ENCODE measurements at places on chromosomes 6 and 20.
A peak's percentile ranks its signal among the peaks of the same experiment; 100 is the strongest.

GRCh38 chr6:54877713-54878317 lies 31.2 kb downstream of the FAM83B start:
- no peak for DNase-seq

- DNase-seq: no peak
Measured at GRCh38 chr6:84902354-84902928, 138.0 kb upstream of the TBX18 start.

GRCh38 chr6:43768983-43769525 lies 957 bp upstream of the VEGFA start:
- peak; percentile 60 for DNase-seq

GRCh38 chr6:106844930-106845329 lies 129.6 kb downstream of the CD24 start:
- DNase-seq: no peak

- DNase-seq: no peak
Measured at GRCh38 chr6:6659600-6660327, 71.2 kb downstream of the LY86 start.

DNA sequence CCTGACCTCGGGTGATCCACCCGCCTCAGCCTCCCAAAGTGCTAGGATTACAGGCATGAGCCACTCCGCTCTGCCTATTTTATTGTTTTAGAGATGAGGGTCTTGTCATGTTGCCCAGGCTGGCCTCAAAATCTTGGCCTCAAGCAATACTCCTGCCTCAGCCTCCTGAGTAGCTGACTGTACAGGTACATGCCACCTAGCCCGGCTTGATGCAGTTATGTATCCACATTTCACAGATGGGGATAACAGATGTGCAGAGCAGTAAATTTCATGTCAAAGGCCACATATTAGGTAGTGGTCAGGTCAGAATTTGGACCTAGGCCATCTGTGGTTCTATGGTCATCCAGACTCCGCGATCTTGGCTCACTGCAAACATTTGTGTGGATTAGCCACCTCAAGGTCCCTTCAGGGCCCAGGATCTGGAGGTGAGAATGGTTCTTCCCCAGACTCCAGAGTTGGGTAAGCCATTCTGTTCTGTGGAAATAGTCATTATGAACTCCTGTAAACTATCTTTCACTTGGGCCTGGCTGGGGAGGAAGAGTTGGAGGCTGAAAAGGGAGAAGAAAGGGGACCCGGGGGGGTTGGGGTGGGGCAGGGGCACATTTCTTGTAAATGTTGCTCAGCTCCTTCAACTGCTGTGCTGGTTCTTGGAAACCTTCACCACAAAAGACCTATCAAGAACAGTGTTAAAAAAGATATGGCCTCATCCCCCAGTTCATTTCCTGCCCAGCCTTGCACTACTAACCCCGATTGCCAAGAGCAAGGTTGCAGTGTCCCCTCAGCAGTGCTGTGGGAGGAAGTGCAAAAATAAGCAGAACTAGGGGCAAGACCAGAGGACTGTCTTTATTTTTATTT lies 13.0 kb downstream of the PIM1 start:
- DNase-seq: no peak

DNA sequence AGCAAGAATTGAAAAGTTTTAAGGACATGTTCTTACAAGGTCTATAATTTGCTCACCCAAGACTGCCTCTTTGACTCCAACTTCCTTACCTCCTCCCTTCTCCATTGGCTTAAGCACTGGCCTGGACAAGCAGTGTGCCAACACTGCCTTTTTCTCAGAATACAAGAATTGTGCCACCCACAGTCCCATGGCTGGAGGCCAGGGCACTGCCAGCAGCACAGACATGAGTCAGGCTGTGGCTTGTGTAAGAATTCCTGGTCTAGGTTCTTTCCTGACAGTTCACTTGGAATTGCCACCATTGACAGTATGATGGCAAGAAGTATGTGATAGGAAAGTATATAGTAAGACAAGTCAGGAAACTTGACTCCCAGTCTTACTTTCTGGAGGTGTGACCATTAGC lies 202.7 kb upstream of the MARCKS start:
- DNase-seq: peak; percentile 42

All from GOT3 (cell line).